CD8-positive, alpha-beta memory T cell (primary cell): ENCODE measurements at places on chromosomes 3 and 15. TPM values are rescaled to one million over a fixed set of nuclear protein-coding genes. Genes with fewer than 3 reads are reported as not detected.

DNA sequence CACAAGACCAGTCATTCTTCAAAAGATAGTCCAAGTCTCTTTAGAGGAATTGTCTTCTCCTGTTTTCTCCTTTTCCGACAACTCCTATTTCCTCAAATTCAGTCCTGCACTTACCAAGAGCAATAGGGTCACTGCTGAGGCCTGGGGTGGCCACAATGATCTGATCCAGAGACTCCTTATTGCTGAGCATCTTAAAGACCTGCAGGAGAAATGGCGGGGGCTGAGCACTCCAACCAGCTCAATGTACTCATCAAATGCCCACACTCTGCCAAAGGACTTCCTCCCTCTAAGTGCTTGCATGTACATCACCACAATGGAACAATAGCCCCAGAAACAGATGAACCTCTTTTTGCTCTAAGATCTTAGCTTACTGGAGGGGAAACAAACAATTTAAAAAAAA, 9.6 kb downstream of the UBL7 start:
- H3K27me3 ChIP-seq: no peaks in the 10 kb centered on the region
- H3K4me1 ChIP-seq: no peaks in the 10 kb centered on the region
- H3K27ac ChIP-seq: no peak overlapping the region
- DNase-seq: no peak
- H3K4me3 ChIP-seq: no peak overlapping the region

GRCh38 chr3:45760878-45761711, 35.2 kb downstream of the SLC6A20 start:
- H3K36me3 ChIP-seq: no peaks in the 10 kb centered on the region
- H3K27me3 ChIP-seq: no peaks in the 10 kb centered on the region
- no peak overlapping the region for H3K27ac ChIP-seq
- no peaks in the 10 kb centered on the region for H3K4me1 ChIP-seq

GRCh38 chr3:127108796-127109195, 84.1 kb upstream of the PRR23E start:
- no peak for DNase-seq
- H3K36me3 ChIP-seq: no peaks in the 10 kb centered on the region
- H3K4me1 ChIP-seq: no peaks in the 10 kb centered on the region

The GOLGA6B gene
- total RNA-seq: not detected

DNA sequence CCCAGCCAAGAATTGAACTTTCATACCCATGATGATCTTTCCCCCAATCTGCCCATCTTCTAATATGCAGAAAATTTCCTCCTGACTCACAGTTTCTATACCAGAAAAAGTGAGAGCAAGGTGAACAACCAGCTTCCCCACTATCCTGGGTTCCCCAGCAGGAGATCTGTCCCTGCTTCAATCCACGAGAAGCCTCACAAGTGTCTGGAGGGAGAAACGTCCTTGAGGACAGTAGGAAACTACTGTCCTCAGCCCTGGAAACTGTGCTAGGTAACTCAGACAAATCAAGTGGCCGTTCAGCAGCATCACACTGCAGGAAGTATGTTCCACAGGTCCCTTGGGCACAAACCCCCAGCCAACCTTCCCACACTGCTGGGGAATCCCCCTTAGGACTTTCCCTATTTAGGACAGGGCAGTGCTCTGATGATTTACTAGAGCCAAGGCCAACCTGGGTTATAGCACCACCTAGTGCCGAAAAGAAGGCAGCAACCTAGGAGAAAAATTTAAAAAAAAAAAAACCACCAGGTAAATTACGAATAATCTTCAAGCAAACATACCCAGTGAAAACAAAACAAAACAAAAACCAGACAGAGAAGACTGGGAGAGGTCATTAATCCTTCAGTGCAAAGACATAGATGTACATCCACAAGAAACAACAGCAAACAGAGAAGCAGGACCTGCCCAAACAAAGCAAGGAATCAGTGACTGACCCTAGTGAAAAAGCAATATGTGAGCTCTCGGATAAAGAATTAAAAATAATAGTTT, 36.0 kb downstream of the MORC1 start:
- H3K27me3 ChIP-seq: no peaks in the 10 kb centered on the region
- no peak overlapping the region for H3K4me3 ChIP-seq
- DNase-seq: no peak
- no peak overlapping the region for H3K27ac ChIP-seq
- H3K36me3 ChIP-seq: no peaks in the 10 kb centered on the region
- no peaks in the 10 kb centered on the region for H3K4me1 ChIP-seq

- no peak overlapping the region for H3K4me3 ChIP-seq
- H3K27ac ChIP-seq: no peak overlapping the region
- no peak for DNase-seq
- H3K4me1 ChIP-seq: no peaks in the 10 kb centered on the region
Measured at GRCh38 chr3:89932882-89933281, 825.5 kb downstream of the EPHA3 start.

The FOXL2 gene
- not detected for total RNA-seq

GRCh38 chr15:79700951-79701480, 195.8 kb downstream of the MTHFS start:
- H3K36me3 ChIP-seq: no peaks in the 10 kb centered on the region
- no peaks in the 10 kb centered on the region for H3K27me3 ChIP-seq
- no peak overlapping the region for H3K27ac ChIP-seq
- no peak for DNase-seq
- H3K4me1 ChIP-seq: no peaks in the 10 kb centered on the region
- no peak overlapping the region for H3K4me3 ChIP-seq
